ENCODE measurements at places on chromosomes 4 and X.

DNA sequence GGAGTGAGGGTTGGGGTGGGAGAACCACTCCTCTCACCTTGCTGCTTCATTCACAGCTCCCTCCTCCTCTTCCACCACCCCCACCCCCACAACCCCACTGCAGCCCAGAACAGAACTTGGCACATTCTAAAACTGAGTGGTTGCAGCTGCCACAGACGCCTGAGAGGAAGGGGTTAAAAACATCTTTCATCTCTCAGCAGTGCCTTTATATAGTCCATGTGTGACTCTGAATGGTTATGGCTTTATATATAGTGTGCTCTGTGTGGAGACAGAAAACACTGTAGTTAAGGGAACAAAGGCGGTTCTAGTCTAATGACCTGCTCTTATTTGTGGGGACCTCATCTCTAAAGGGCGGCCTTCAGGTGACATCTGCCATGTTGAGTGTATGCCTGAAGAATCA is 144.8 kb downstream of the BCOR start:
- DNase-seq: no peak

- DNase-seq: peak; percentile 2
Observed at GRCh38 chrX:41922431-41923151, 763 bp downstream of the CASK start.

DNA sequence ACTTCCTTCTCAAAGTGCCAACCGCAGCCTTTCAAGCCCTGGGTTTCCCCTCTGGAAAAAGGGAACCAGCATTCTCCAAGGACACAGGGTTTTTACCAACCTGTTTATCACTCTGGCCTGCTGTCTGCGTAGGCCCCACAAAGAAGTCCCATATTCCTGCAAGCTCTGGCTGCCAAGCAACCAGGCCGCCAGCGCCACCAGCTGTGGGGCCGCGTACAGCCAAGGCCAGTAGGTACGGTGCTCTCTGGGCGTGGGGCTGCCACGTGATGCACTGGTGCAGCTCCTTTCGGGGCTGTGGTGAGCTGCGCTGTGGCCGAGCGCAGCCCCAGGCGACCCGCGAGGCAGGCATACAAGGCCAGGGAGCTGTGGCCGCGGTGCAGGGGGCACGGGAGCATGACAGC is 22.1 kb downstream of the LUZP4 start:
- DNase-seq: no peak

GRCh38 chr4:52866734-52867133 is 4.6 kb downstream of the RASL11B start:
- no peak for DNase-seq

DNA sequence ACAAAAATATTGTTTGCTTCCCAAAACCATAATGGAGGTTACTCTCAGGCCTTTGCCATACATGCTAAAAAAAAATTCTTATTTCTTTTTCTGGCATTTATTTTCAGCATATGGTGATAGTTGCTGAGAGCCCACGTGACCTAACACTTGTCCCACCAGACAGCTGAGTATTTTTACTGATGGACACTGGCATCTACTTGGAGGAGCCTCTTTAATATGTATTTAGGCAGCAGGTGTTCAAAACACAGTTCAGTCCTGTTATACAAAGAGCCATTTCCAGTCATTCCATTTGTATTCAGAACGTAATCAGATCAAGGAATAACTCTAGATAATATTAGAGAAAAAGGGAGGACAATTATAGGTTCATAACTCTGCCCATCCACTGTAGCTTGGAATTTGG is 95.5 kb downstream of the CXCL13 start:
- DNase-seq: no peak
